Suppressor macrophage (primary cell): ENCODE measurements at places on chromosomes 11 and 22.

DNA sequence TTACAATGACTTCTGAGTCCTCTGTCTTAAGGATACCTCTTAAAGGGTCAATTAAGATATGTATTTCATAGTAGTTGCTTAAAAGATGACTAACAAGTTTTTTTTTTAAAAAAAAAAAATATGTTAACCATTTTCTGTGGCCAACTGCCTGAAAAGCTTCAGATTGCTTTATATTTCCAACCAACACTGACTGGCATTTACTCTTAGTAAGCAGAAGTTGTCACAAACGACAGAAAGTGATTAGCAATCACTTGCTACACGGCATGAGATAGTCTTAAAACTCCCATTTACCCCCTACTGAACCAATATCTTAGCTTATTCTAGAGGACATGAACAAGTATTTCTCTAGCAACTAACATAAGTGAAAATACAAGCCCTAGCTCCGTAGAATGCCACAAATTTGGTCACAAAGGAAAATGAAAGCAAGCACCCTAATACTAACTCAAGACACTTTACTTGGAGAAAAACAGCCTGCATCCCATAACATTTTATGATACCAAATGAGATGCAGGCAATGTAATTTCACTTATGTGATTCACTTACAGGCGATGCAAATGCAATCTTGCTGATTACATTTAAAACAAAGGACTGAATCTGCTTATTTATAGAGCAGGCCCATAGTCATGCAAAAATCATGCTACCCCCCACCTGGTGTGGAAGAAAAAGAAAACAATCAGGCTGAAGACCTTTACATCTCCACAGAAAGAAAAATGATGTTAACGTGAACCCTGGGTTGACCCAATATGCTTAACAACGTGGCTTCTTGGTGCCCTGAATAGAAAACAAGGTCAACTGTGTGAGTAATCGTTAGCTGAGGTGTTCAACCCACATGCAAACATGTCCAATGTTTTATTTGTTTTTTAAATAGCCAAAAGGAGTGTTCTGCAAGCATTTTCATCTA is 25.7 kb downstream of the MPPED2 start:
- no peak for DNase-seq

DNA sequence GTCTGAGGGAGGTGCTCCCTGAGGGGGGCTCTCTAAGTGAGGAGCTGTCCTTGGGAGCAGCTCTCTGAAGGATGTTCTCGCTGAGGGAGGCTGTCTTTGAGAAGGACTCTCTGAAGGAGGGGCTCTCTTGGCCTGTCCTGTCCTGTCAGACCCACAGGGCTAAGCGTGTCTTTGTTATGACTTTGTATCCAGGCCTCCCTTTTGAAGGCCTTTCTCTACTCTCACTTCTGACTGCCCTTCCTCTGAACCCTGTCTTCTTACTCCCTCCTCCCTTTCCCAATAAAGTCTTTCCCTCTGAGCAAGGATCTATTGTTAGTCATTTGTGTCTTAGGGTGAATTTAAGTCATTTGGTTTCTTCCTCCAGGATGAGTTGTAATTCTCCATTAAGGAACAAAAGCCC is 330.1 kb upstream of the PLET1 start:
- no peak for DNase-seq

- no peak for DNase-seq
These were observed 6.5 kb downstream of the LMO1 start for GRCh38 chr11:8257003-8257664.

- DNase-seq, result no peak
These were observed 453 bp downstream of the GAS2 start for GRCh38 chr11:22666688-22667439.

- no peak for DNase-seq
These were observed 12.1 kb downstream of the BBOX1 start for GRCh38 chr11:27052668-27053067.

DNA sequence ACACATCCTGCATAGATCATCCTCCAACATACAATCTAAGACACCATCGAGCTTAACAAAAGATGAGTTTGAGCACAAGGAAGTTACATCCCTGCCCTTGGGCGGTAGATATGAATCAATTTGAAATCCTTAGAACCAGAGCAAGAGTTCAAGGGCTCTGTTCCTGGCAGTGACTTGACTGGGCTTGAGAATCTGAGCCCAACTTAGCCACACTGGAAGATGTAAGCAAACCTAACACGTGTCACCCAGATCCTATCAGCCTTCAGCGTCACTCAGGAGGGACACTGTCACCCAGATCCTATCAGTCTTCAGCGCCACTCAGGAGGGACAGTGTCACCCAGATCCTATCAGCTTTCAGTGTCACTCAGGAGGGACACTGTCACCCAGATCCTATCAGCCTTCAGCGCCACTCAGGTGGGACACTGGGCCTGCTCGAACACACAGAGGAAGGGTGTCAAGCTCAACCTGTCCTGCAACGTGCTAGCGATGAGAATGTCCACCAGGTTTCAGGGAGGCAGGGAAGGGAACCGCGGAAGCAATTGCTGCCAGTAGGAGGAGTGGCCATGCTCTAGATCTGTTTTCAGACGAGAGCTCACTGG is 32.8 kb upstream of the CTSD start:
- DNase-seq, result no peak

DNA sequence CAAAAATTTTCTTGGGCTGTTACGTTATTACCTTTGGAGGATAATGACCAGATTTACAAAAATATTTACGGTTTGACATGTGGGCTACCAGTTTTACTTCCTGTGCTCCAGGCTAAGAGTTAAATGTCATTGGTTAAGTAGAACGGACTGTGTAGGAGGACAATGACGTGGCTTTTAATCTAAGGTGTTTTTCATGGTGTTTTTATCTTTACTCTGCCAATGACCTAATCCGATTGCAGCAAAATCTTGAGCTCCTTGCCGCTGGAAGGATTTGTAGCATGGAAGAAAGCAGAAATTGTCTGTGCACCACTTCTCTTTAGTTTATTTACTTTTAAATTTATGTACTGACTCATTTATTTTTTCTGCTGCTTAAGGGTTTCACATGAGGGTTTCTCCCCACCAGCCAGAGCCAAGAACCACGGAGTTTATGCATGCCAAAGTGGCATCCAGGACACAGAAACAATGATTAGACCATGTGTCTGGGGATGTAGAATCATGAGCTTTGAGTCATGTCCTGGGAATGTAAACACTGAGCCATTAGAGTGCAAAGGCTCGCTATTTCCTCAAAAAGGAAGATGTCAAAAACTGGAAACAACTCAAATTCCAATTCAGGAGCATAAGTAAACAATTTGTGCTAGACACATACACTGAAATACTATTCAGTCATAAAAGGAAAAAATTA is 1.9 kb upstream of the CARD16 start:
- peak; percentile 79 for DNase-seq

- DNase-seq, result no peak
These were observed 43.9 kb upstream of the LRRC32 start for GRCh38 chr11:76714493-76714892.

DNA sequence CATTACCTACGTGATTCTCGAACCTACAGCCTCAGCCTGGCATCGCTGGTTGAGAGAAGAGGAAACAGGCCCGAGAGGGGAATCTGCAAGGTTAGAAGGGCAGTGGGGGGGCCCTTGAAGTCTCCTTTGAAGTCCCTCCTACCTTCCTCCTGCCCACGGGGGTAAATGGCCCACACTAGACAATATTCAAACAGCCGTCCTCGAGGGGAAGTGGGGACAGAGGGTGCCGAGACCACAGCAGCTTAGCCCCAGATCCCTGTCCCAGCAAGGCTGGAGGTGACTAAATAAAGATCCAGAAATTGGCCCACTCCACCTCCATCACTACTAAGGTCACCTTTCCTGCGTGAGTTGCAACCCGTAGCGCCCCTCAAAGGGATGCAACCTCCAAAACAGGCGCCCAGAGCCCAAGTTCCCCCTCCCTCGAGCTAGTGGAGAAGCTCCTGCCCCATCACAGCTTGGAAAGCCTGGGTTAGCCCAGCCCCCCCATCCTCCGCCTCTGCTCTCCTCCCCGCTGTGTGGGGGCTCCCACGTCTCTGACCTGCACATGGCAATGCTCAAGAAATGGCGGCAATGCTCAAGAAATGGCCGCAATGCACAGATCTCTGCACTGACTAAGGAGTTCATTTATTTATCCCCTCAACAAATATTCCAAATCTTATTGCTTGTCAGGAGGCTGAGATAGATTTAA is 788 bp upstream of the RASL10A start:
- DNase-seq, result no peak

DNA sequence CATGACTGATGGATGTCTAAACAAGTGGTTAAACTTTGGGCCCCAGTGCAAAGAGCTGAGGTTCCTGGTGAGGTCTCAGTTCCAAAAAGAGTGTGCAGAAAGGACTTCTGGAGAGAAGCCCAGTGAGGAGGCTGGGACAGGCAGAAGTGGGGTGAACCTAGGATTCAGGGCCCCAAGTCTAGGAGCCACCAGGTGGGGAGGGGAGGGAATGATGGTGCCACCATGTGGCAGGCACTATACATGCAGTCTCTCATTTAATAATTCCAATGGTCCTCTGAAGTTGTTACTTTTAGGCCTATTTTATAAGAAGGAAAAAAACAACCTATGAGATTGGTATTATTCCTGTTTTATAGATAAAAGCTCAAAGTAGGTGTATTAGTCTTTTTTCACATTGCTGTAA is 102.0 kb downstream of the INSC start:
- DNase-seq, result no peak

GRCh38 chr11:58616594-58616993 is 5.9 kb upstream of the CNTF start:
- DNase-seq, result no peak

GRCh38 chr11:127925475-127925874 is 661.9 kb downstream of the ETS1 start:
- DNase-seq, result no peak

DNA sequence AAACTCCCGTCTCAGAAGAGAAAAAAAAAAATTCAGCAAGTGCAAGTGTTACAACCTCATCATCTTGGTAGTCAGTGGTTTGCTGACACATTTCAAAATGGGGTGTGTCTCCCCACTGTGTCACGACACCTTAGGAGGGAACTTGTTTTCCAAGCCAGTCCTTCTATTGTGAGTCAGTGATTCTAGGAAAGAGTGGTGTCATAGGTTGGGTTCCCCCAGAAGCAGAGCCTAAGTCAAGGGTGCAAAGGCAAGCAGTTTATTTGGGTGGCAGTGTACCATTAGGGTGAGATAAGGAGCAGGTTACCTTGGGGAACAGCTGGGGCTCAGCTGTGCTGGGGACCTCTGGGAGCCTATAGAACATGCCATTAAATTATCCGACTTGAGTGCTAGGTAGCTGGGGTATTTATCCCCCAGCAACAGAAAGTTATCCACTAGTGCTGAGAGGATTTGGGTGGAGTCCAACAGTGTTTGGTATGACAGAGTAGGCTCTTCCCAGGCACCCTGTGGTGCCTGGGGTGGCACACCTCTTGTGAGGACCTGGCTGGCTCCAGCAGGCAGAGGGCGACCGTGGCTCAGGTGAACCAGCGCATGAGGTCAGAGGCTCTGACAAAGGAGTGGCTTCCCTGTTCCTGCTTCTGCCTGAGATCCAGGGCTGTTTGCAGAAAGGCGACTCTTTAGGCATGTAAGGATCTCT is 41.7 kb downstream of the KIAA1671 start:
- DNase-seq, result no peak

DNA sequence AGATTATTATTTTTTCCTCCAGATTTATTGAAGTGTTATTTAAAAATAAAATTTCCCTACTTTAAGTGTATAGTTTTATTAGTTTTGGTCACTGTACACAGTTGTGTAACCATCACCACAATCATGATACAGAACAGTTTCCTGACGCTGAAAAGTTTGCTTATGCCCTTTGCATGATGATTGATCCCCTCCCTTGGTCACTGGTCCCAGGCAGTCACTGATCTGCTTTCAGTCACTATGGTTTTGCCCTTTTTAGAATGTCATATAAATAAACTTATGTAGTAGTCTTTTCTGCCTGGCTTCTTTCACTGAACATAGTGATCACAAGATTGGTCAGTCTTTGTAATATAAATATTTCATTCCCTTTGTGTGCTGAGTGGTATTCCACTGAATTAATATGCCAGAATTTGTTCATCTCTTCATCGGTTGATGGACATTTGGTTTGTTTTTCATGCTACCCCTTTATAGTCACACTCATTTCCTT is 140.6 kb downstream of the SWAP70 start:
- no peak for DNase-seq
